ENCODE measurements at places on chromosomes 6 and 20.

GRCh38 chr20:56788041-56788670 is 159.1 kb downstream of the TFAP2C start:
- peak; percentile 72 for DNase-seq

- no peak for DNase-seq
These were observed 67.5 kb upstream of the EDN1 start for GRCh38 chr6:12222405-12223366.

GRCh38 chr6:164148788-164149187 is 734.3 kb downstream of the QKI start:
- DNase-seq = no peak

- DNase-seq = no peak
These were observed 234.7 kb downstream of the TRDN start for GRCh38 chr6:123402052-123402451.

- no peak for DNase-seq
These were observed 495.4 kb downstream of the CDH26 start for GRCh38 chr20:60453388-60454246.

- DNase-seq = no peak
These were observed 188.0 kb downstream of the DLL1 start for GRCh38 chr6:170102582-170103481.

GRCh38 chr20:25586877-25587276 is 1.5 kb upstream of the NINL start:
- DNase-seq = no peak

GRCh38 chr20:47262008-47262364 is 94.5 kb downstream of the ZMYND8 start:
- no peak for DNase-seq

Measured in T1000 (cell line).